ENCODE measurements at places on chromosomes 2 and 18.
A peak's percentile ranks its signal among the peaks of the same experiment; 100 is the strongest.

DNA sequence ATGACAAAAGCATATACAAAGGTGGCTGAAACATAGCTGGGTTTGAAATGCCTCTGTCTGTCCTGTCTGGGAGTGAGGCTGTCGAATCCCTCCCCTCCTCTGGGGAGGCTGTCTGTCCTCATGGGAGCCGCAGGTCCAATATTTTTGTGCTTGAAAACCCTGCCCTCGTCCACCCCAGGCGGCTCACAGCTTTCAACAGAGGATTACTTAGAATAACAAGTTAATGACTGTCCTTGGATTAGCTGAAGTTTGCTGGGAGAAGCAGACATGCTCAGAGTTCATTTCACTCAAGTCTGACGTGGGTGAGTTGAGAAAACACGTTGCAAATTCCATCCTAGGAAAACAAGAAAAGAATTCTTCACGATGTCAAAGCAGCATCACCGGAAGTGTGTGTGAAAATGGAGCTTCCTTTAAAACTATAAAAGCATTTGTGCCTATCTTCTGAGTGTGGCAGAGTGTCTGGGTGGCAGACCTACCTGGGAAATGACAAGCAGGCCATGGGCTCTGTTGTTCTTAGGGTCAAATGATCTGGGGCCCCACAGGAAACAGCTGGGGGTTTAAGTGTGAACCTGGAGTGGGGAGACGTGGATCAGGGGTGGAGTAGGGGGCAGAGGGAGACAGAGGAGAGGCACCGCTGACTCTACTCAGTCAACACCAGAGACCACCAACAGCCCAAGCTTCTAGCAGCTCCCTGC, 77.1 kb downstream of the DDX1 start:
- DNase-seq = peak; percentile 47

- no peak for DNase-seq
These were observed 2.3 kb downstream of the MSL3B start for GRCh38 chr2:233865838-233866237.

- no peak for DNase-seq
These were observed 76.0 kb downstream of the CBLN2 start for GRCh38 chr18:72468021-72468710.

DNA sequence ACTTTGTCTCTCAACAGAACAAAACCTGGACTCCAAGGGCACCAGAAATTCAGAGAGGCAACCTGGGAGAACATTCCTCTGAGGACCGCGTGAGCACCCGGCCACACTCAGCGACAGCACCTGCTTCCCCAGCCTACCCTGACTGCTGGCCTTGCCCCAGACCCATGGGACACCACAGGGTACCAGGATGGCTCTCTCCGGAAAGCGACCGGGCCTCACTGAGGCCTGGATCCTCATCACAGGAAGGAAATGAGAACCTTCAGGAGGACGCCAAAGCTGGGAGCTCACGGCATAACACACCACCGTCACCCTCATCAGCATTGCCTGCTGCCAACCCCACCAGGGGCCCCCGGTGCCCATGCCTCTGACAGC, 38.9 kb downstream of the HS6ST1 start:
- no peak for DNase-seq

- no peak for DNase-seq
These were observed 370.8 kb downstream of the TMEM182 start for GRCh38 chr2:103132536-103133217.

DNA sequence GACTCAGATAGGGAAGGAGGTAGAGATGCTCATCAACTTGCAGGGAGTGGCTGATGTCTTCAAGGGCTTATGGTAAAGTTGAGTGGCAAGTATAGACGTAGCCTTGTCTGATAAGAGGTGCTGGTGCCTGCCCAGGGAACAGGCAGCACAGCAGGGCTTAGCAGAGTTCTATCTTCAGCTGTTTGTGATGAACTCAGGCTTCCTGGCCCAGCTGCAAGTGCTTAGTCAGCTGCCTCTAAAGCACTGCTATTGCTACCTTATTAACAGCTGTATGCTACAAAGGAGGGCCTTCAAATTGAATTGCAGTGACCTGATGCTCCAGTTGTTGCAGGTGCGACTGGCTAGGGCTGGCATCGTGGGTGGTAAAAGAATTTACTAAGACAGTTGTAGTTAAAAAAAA, 82.1 kb downstream of the TSN start:
- no peak for DNase-seq

- peak; percentile 55 for DNase-seq
These were observed 44.3 kb downstream of the CCDC148 start for GRCh38 chr2:158412206-158412605.

DNA sequence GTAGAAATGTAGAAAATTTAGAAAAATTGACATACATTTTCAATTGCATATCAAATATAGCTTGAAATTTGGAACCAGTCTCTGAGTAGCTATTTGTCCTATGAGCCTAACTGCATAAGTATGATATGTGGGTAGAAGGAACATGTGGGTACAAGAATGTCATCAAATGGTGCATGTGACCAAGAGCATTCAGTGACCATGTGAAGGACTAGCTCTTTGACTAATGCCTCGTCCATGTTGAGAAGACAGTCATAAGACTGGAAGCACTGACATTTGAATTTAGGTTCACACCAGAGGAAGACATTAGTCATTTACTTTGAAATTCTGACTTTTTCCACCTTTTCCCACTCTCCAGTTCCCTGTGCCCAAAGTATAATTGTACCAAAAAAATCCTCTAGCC, 12.6 kb downstream of the MRPL44 start:
- no peak for DNase-seq

GRCh38 chr2:233462202-233462785, 104.3 kb downstream of the USP40 start:
- no peak for DNase-seq

Data from fibroblast of skin of right quadriceps (primary cell).